ENCODE measurements at places on chromosomes 13 and 19.

- no peak for DNase-seq
Observed at GRCh38 chr13:39955560-39955959, 300.1 kb downstream of the COG6 start.

DNA sequence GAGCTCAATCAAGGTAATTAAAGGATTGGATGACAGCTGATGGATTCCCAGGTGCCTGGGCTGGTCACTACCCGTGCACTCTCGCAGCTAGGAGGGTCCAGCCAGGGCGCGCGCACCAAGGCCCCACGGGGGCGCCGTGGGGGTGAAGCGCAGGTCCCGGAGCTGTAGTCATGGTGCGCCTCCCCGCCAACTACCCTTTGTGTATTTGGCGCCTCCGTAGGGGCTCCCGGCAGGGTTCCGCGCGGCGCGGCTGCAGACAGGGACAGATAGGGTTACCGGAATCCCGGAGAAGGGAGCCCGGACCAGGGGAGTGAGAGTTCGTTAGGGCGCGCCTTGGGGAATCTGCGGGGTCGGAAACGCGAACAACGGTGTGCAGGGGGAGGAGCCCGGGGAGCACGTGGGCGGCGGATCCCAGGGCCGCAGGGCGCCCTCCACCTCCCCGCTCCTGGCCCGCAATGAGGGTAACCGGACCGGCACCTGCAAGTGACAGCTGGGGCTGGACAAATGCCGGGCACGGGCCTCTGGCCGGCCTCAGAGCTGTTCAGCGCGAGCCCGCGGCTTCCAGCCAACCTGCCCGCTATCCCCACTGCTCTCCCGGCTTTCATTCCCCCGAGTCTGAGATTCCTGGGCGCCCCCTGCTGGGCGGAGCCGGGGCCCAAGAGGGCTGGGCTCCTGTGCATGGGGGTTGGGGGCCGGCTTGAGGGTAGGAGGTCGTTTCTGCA lies 3.4 kb upstream of the PRAM1 start:
- DNase-seq: peak; percentile 73

- DNase-seq: no peak
Observed at GRCh38 chr13:95368998-95369397, 67.7 kb upstream of the ABCC4 start.

DNA sequence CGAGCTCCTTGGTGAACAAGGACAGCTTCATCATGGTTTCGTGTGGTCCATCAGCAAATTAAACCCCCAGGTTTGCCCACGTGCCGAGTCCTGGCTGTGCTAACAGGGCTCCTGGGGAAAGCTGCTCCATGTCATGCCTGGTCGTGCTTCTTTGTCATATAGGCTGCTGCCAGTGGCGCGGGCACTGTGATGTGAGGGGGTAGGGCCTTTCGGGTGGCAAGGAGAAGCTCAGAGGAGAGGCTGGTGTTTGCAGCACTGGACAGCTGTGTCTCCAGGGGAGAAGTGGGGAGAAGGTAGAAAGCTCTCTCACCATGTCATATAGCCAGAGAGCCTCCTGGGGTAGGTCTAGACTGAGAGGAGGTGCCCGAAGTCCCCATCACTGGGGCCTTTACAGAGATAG lies 13.3 kb downstream of the VSTM2B start:
- DNase-seq: no peak

- DNase-seq: no peak
Observed at GRCh38 chr13:106143930-106144709, 391.3 kb downstream of the EFNB2 start.

DNA sequence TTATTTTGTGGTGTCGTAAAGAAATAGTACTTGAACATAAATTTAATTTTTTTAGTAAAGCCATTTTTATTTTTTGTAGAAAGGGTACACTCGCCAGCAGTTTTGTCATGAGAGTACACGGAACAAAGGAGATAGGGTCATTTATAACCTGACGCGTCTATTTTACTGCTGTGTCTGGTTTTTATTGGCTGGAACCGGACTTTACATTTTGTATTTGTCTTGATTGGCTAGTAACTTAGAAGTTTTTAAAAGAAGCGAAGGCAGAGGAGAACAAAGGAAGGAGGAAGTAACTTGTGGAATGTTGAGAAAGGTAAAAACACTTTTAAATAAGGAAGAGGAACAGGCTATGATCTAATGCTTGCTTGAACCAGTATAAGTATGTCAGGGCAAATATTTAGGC lies 43.5 kb downstream of the TRPM4 start:
- no peak for DNase-seq
